ENCODE measurements at places on chromosomes 11 and 22.

DNA sequence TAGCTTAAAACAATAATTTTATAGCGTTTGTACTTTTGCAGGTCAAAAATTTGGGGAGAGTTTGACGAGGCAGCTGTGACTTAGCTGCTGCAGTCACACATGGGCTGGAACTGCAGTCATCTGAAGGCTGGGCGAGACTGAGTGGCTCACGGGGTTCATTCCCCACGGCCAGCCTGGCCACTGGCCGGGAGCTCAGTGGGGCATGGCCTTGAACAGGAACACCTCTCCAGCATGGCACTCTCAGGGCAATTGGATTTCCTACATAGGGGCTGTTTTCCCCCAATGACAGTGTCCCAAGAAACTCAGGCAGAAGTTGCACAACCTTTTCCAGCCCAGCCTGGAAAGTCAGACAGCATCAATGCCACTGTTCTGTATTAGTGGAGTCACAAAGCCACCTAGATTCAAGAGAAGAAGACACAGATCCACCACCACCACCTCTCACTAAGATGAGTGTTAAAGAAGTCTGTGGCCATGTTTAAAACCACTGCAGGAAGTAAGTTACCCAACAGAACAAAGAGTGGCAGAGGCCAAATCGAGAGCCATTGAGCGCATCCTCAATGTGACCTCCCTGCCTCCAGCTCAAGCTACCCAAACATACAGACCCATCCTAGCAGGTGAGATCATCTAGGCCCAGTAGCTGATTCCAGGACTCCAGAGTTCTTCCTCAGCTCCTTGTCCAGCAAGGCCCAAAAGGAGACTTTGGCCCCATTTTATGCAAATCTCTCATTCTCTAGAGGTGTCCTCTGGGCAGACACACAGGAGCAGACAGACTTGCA is 618.7 kb upstream of the CADM1 start:
- DNase-seq: no peak

DNA sequence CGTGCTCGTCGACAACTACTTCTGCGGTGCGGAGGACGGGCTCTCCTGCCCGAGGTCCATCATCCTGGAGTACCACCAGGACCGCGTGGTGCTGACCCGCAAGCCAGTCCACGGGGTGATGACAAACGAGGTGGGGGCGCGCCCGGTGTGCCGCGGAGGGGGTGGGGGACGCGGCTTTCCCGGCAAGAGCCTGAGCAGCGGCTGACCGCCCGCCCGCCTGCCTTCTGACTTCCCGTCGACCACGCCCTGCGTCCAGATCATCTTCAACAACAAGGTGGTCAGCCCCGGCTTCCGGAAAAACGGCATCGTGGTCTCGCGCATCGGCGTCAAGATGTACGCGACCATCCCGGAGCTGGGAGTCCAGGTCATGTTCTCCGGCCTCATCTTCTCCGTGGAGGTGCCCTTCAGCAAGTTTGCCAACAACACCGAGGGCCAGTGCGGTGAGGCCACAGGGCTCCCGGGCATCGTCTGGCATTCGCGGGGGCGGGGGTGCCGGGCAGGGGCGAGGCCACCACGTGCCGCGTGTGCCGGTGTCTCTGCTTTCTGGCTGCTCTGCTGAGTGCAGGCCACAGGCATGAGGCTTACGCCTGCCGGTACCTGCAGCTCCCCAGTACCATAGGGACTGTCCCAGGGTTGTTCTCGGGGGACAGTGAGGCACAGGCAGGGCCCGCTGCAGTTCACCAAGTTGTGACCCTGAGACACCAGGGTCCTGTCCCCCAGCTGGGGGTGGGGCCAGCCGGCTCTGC is 28.5 kb upstream of the MUC5B start:
- DNase-seq: no peak

DNA sequence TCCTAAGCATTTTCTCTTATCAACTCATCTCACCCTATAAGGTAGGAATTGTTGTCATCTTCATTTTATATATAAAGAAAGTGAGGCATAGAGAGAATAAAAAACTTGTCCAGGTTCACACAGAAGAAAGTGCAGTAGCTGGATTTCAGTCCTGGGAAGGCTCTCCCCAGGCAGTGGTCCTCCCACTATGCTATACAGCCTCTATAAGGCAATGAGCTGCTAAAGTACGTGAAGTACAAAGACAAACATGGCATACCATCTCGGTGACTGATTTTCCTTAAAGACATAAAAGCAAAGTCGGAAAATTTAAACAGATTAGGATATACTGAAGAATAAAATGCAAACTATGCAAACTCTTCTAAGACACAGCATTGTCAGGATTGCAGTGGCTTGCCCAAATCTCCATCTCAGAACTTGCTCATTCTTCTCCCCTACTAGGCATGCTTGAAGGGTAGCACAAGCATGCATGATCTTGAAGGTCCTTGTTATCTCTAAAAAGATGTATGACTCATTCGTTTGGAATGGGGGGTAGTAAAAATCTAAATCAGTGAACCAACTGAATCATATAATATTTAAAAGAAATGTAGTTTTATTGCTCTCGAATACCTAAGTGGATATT is 97.8 kb upstream of the CSNK2A3 start:
- DNase-seq: no peak

GRCh38 chr11:17496406-17496805 is 19.8 kb upstream of the ABCC8 start:
- DNase-seq: no peak

Measured in KBM-7 (cell line).